GM06990 (cell line): ENCODE measurements at places on chromosomes 7 and 10.

- no peak for DNase-seq
Measured at GRCh38 chr7:77684030-77684429, 12.2 kb upstream of the RSBN1L start.

GRCh38 chr7:32275216-32276009, 205.2 kb upstream of the PDE1C start:
- DNase-seq: no peak

GRCh38 chr10:67607472-67607871, 88.5 kb downstream of the CTNNA3 start:
- no peak for DNase-seq

DNA sequence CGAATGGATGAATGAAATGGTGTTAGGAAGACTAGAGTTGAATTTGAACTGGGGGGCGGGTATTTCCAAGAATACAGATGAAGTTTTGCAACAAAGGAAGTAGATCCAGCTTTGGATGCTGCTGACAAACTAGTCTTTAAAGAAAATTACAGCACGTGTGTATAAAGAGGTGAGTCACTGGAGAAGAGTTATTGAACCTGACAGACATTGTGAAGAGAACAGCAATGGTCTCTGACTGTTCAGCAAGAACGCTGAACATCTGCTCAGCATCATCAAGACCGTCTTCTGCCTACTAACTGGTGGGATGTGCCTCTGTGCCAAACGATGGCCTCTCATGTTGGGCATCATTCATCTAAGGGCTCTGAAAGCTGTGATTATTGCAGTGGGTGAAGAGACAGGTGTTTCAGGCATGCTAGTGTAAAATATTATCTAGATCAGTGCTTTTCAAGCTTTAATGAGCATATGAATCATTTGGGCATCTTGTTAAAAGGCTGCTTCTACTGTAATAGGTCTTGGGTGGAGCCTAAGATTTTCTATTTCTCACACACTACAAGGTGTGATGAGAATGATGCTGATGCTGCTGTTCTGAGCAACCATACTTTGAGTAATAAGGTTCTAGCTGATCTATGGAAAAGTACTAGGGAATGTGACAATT, 291.3 kb downstream of the PTEN start:
- no peak for DNase-seq

DNA sequence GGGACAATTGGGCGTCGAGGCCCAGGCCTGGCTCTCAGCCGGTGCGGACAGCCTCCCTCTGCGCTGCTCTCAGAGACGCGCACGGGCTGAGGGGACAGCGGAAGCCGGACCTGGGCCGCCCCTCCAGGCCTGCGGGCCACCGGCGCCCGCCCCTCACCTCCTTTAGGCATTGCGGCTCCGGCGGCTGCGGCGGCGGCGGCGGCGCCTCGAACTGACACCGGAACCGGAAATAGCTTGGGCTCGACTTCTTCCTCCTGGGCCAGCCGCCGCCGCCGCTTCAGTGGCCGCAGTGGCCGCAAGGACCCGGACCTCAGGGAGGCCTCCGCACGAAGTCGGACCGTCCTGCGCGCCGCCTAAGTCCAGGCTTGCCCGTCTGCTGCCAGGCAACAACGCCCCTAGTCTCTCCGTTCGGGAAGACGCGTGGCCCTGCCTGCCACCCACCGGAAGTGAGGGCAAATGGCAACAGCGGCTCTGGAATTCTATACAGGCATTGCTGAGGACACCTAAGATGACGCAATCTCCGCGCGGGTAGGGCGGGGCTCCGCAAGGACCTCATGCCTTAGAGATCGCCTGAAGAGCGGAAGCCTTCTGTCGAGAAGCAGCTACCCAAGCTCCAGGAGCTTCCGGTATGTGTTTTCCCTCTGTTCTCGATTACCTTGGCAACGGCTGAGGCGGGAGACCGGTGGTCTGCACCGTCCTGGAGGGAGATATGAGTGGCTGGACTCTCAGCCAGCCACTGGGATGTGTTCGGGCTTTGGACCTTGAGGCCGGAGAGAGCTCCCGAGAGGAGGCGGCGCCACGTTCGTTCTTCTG, at the start of the genes BUD31 and PDAP1:
Gene BUD31 (plus strand): TSS at position 591 of the 813 bp plus-strand sequence. CDS start 2,124 bp downstream, outside the sequence.
Gene PDAP1 (minus strand): TSS at position 219 of the 813 bp plus-strand sequence. CDS start 49 bp downstream, at position 170.
- peak; percentile 96 for DNase-seq

- no peak for DNase-seq
Measured at GRCh38 chr10:27485368-27485767, 18.7 kb upstream of the RAB18 start.

DNA sequence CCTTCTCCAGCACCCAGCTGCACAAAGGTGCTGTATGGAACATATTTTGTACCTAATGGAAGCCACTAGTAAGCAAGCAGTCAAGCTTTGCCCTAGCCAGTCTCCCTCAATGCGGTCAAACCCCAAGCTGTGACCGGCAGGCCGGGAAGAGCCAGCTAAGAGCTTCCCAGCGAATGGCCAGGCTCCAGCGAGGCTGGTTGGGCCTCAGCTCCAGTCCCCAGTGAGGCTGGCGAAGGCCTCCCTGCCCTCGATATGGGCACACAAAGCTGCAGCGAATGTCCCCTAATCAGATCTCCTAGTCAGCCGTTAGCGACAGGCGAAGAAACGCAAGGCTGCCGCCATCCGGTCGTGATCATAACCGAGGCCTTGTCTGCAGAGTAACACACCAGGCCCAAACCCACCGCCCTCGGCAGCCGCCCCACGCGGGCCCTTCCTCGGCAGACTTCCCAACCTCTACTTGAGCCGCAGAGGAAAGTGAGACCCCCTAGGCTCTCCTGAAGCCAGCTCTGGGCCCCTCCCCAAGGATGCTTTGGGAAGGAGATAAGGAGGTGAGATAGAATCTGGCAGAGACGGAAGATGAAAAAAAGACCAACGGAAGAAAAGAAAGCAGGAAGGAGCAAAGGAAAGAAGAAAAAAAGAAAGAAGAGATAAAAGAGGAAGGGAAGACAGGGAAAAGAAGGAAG, 3.1 kb upstream of the HOXA9 start:
- no peak for DNase-seq

- no peak for DNase-seq
Measured at GRCh38 chr7:100059251-100059739, 9.7 kb downstream of the ZSCAN21 start.

DNA sequence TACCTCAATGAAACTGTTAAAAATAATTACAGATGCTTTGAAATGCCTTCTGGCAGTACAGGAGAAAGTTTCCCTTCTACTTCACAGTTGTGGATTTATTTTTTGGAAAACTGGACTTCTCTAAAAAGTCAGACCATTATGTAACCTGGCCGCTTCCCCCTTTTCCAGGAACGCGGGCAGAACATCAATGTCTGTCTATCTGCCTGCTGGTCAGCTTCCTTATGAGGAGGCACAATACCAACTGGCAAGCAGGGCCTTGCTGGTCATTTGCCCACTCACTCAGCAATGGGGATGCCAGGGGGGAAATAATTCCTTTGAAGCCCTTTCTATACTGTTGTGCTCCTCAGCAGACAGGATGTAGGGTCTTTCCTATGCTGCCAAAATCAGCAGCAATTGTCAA, 22.5 kb upstream of the ADRB1 start:
- no peak for DNase-seq

DNA sequence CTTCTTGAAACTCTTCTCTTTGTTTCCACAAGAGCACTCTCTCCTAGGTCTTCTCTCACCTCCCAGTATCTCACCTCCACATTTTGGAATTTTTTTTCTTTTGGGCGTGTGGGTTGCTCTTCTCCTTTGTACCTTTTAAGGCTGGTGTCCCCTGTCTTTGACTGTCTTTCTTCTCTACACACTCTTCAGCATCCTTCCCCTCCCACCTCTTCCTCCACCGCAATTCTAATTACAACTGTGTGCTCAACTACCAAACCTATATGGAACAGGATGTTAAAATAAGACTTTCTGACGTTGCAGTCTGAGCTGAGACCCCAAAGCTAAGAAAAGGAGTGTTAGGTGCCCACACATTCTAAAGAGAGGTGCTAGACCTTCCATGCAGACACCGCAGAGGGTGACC, 14.0 kb upstream of the ADRB1 start:
- DNase-seq: no peak

DNA sequence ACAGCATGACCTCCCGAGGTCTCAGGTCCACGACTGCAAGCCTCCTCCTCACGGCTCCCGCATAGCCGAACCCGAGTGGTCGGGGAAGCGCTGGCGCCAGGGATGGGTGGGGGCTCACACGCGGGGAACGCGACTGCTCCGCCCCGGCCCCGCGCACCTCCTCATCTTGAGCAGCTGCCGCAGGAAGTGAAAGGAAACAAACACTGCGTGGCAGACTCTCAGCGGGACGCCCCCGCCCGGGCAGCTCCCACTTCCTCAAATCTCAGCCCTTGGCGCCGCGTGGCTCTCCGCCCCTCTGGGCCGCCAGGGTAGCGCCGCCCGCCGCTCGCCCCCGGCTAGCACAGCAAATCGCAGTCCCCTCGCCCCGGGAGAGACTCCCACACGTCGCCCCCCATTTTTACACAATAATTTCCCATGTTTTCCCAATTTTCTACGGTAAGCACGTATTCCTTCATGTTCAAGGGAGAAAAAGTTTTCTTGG, at the start of gene TMEM243:
Gene TMEM243 (minus strand): TSS at position 188 of the 481 bp plus-strand sequence. CDS start 229 bp downstream, outside the sequence.
- peak; percentile 93 for DNase-seq

DNA sequence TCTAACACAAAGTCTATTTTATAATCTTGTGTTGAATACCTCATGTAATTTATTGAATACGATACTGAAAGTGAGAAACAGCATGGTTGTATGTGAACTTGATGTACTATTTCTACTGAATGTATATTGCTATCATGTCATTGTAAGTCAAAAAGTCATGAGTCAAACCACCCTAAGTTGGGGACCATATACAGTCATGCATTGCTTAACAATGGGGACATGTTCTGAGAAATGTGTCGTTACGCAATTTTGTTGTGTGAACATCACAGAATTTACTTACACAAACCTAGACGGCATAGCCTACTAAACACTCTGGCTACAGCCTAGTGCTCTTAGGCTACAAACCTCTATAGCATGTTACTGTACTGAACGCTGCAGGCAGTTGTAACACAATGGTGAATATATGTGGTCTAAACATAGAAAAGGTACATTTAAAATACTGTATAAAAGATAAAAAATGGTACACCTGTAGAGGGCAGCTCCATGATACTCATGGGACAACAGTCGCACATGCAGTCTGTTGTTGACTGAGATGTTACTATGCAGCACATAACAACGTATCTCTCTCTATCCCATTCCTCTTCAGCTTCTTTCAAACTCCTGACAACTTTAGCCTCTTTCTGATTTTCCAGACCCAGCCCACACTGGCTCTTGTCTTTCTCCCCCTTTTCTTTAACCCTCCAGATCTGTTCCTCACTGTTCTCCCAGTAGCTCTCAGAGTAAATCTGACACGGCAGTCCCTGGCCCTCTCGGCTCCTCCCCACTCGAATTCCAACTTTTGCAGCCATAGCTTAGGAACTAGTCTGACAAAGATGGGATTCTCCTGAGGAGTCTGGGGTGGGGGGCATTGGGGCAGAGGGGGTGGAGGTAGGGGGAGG, 90.1 kb downstream of the SNX10 start:
- no peak for DNase-seq

DNA sequence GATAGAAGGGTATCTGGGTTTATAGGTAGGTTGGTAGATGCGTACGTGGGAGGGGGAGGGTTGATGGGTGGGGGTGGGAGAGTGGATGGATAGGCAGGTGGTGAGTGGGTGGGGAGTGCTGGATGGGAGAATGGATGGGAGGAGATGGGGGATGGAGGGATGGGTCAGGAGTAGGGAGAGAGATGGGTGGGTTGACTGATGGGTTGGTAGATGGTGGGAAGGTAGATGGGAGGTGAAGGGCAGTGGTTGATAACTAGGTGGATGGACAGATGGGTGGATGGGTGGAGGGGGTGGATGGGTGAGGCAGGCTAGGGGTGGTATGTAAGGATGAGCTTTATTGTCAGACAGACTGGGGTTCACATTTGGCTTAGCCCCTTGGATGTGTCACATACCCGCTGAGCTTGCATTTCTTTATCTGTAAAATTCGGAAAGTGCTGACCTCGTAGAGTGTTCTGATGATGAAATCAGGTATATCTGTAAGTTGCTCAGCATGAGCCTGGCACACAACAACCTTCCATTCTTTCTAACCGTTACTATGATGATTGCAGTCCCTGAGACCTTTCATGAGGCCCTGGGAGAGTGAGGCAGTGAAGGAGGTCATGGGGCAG, 34.3 kb downstream of the SLIT1 start:
- no peak for DNase-seq

- no peak for DNase-seq
Measured at GRCh38 chr7:134355927-134356326, 39.2 kb upstream of the SLC35B4 start.

- DNase-seq: no peak
Measured at GRCh38 chr7:109842386-109842785, 1248.5 kb upstream of the LRRN3 start.

DNA sequence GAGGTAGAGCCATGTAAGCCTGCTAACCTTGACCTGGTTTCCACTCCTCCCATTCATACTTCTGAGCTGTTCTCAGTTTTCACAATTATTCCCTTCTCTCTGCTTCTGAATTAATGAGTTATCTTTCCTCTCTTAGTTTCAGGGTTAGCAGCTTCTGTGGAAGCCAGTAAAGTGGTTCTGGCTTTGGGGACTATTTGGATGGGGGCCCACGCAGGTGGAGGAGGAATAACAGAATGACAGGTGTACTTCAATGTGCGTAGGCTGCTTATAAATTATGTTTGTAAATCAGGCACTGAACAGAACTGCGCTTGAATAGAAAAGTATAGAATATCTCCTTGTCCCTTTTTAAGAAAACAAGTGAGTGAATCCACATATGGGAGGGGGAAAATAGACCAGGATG, 128.9 kb upstream of the GAD2 start:
- DNase-seq: no peak

GRCh38 chr7:126750207-126750911, 502.4 kb downstream of the GRM8 start:
- no peak for DNase-seq

DNA sequence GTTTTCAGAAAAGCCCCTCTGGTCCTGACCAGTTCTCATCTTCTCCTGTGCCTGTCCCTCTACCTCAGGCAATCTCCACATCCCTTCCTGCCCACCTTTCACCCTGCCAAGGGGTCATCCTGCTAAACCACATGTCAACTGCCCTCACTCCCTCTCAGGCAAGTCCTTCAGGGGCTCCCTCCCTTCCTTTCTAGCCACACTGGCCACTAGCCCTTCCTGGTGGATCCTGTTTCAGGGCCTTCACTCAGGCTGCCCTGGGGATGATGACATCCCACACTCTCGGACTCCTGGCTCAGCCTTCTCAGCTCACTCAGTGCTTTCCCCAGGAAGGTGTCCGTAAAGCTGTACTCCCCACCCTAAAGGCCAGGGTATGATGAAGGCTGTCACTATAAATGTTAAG, 13.4 kb downstream of the STEAP1B start:
- no peak for DNase-seq

DNA sequence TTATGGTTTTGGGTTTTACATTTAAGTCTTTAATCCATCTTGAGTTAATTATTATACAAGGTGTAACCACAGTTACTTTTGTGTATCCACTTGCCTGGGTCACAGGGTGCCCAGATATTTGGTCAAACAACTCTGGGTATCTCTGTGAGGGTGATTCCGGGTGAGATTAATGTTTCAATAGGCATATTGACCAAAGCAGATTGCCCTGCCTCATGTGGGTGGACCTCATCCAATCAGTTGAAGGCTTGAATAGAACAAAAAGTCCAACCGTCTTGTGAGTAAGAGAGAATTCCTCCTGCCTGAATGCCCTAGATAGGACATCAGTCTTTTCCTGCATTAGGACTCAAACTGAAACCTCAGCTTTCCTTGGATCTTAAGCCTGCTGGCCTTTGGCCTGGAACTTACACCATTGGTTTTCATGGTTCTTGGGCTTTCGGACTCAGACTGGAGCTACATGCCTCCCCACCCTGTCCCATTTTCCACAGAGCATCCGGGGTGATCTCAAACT, 68.9 kb upstream of the ST8SIA6 start:
- DNase-seq: no peak

- DNase-seq: no peak
Measured at GRCh38 chr7:27200761-27201579, 1.1 kb upstream of the HOXA13 start.

- DNase-seq: no peak
Measured at GRCh38 chr7:105413887-105414437, 25.2 kb upstream of the SRPK2 start.
